ENCODE measurements at places on chromosomes 12 and 14. TPM values are rescaled to one million over a fixed set of nuclear protein-coding genes. Genes with fewer than 3 reads are reported as not detected.

DNA sequence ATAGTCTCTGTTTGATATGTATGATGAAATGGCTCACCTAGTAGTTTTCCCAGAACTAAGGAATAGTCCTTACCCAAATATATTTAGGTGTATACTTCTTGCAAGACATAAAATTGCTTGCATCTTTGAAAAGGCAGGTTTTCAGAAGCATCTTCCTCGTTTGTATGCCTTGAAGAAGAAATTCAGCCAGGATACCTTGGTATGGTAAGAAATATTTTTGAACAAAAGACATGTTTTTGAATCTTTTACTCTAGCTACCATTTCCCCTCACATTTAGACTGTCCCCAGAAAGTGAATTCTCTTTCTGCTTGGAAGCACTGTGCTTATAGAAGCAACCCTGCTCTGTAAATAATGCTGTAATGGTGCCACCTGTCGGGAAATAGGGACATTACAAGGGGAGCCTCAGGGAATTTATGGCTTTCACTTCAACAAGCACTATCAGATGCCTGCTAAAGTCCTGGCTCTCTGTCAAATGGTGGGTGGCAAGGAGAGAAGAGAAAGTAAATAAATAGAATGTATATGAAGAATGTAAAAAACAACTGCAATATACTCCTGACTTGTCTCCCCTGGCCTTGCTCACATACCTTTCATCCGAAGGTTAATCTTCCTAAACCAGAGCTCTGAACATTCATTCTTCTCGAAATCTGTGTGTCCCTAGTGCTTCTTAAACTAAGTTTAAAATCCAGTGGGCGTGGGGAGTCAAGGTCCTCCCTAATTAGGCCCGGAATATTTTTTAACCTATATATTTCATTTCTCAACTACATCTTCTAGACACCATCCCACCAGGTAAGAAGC is 6.1 kb downstream of the CCDC184 start:
- DNase-seq: peak; percentile 81

GRCh38 chr12:111249018-111249370 is 119.9 kb downstream of the PHETA1 start:
- no peak for DNase-seq

GRCh38 chr12:101764051-101764792 is 25.0 kb upstream of the SYCP3 start:
- no peak for DNase-seq

- DNase-seq: no peak
Measured at GRCh38 chr14:73263606-73264005, 26.3 kb downstream of the PAPLN start.

Gene BAZ1A
- polyA plus RNA-seq: 3.1 TPM

Gene DNM1L
- 30.5 TPM for polyA plus RNA-seq
